ENCODE measurements at places on chromosomes 2 and 18.
A peak's percentile ranks its signal among the peaks of the same experiment; 100 is the strongest.

GRCh38 chr2:89831641-89832498 lies 1140.4 kb downstream of the RPIA start:
- no peak for DNase-seq

DNA sequence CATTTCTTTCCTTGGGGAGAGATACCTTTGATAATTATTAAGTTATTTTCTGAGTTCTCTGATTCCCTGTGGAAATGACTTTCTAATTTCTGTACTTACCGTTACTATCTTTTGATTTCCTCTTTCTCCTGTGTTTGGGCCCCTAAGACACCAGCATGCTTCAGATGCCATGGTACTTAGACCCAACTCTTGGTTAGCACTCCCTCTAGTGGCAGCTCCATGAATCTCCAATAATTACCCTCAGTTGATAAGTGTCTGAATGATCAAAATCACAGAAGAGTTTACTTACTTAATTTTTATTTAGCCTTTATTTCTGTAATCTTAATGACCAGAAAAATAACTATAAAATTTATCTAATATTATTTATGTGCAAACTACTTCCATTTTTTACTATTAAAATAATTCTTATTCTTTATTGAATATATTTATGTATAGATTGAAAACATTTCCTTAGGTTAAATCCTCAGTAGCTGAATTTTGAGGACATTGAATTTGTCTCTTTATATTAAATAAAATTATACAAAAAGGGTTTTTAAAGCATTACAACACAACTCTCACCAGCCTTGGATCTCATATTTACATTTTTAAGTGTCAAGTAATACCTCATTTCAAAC lies 300.4 kb downstream of the KCNS3 start:
- DNase-seq: peak; percentile 84

DNA sequence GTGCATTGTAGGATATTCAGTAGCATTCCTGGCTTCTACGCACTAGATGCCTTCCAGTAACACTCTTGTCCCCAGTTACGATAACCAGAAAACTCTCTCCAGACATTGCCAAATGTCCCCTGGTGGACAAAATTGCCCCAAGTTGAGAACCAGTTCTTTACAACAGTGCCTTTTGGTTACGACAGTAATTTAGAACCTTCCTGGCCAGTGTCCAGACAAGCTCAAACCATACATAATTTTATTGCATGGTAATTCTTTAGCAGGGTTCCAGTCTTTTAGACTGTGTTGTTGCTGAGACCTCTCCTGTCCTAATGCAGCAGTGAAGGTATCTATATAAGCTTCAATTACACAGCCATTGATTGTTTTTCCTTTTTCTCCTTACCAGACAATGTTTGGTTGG lies 20.2 kb downstream of the RNMT start:
- no peak for DNase-seq

GRCh38 chr2:232447091-232447620 lies 8.8 kb upstream of the ALPI start:
- DNase-seq: no peak

DNA sequence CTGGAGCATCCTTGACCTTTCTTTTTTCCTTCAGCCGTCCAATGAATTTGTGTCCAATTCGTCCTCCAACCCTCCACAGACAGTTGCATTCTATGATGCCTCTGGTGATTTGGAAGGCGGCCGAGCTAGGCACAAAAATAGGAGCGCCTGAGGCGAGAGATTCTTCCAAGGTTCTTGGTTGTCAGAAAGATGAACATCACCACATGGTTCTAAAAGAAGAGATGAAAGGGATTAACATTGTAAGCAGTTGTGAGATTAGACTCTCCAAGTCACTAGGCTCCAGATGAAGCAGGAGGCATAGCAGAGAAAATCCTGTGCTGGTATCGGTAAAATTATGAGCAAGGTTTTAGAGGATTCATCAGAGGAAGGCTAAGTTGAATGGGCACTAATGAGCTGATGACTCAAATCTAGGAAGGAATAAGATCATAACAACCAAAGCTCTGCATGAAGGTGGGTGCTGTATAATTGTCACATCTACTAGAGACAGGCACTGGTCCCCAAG lies 75.4 kb upstream of the MAP4K3 start:
- DNase-seq: no peak

DNA sequence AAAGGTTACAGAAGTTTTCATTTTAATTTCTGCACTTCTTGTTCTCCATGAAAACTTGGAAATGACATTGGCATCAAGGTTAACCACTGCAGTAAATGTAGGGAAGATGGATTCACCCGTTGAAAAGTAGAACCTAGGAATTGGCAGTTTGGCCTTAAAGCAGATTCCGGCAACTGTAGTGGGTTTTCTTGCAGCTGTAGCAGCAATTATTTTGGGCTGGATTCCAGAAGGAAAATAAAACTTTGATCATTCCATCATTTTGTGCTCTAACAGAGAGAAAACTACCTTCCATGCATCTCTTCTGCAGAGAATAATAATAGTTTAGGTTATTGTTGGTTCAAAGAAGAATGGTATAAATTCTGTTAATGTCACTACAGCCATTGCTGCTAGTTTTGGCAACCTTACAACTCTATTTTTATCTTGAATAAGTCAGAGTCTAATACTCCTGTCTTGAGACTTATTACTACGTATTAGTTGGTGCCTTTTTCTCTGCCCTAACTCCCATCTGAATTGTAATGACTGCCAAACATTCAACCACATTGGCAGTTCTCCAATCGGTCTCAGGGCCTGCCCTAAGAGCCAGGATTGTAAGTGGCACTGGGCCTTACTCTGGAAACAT lies 178.1 kb upstream of the PIEZO2 start:
- no peak for DNase-seq

GRCh38 chr2:217510771-217511291 lies 492.0 kb downstream of the TNS1 start:
- DNase-seq: peak; percentile 94

GRCh38 chr2:190722835-190723234 lies 74.0 kb downstream of the NAB1 start:
- DNase-seq: no peak

- DNase-seq: no peak
Observed at GRCh38 chr2:239871481-239872435, 153.4 kb downstream of the NDUFA10 start.

- DNase-seq: peak; percentile 98
Observed at GRCh38 chr2:240434728-240435456, 571 bp upstream of the GPC1 start.

DNA sequence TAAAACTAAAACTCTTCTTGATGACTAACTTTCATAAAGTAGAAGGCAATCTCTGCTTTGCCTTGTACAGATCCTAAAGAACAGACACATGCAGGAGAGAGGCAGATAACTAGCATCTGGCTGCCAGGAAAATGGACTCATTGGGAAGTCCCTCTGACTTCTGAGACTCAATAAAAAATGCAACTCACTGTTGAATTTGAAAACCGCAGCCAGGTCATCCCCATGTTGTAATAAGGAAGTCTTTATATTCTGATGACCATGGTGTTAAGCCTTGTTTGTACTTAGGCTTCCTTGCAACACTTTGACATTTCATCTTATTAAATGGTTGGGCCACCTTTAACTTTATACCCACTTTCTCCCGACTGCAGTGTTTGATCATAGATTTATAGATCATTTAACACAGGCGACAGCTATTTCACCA lies 375.1 kb upstream of the KCNH7 start:
- DNase-seq: no peak

GRCh38 chr18:62944454-62944853 lies 229.1 kb downstream of the PHLPP1 start:
- DNase-seq: no peak

GRCh38 chr18:27595113-27595838 lies 410.2 kb upstream of the CHST9 start:
- no peak for DNase-seq
